ENCODE measurements at places on chromosomes 13 and 19.
A peak's percentile ranks its signal among the peaks of the same experiment; 100 is the strongest.

- no peak for DNase-seq
These were observed 143.0 kb downstream of the FGF9 start for GRCh38 chr13:21813844-21814243.

GRCh38 chr13:26051657-26052311, at the start of gene SHISA2:
Gene SHISA2 (minus strand): TSS chr13:26052016. CDS start chr13:26050975, 1,041 bp downstream.
- no peak for DNase-seq

DNA sequence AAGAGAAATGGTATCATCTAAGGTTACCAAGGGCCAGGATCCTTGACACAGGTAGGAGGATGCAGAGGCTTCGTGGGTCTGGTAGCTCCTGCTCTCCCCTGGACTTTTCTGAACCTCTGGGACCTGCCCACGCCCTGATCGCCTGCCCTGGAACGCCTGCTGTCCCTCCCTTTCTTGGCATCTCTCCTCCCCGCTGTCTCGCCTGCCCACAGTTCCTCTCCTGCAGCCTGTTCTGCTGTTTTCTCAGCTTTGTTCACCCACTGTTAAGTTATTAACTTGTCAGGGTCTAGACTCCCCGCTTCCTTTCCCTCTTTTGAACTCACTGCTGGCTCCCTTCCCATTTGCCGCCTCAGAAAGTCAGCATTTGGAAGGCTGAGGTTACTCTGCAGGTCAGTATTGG, 19.8 kb downstream of the SERP2 start:
- no peak for DNase-seq

GRCh38 chr13:26517936-26518335, 39.5 kb upstream of the WASF3 start:
- no peak for DNase-seq

- no peak for DNase-seq
These were observed 25.6 kb downstream of the SHISA2 start for GRCh38 chr13:26026211-26026610.

GRCh38 chr13:33260168-33261098, 25.1 kb downstream of the STARD13 start:
- no peak for DNase-seq

- DNase-seq, result no peak
These were observed 284.0 kb downstream of the OXGR1 start for GRCh38 chr13:96710166-96710862.

GRCh38 chr19:1907563-1908363, 2.6 kb downstream of the ADAT3 start:
- no peak for DNase-seq

- DNase-seq, result no peak
These were observed 93.2 kb downstream of the FRY start for GRCh38 chr13:32124743-32125142.

DNA sequence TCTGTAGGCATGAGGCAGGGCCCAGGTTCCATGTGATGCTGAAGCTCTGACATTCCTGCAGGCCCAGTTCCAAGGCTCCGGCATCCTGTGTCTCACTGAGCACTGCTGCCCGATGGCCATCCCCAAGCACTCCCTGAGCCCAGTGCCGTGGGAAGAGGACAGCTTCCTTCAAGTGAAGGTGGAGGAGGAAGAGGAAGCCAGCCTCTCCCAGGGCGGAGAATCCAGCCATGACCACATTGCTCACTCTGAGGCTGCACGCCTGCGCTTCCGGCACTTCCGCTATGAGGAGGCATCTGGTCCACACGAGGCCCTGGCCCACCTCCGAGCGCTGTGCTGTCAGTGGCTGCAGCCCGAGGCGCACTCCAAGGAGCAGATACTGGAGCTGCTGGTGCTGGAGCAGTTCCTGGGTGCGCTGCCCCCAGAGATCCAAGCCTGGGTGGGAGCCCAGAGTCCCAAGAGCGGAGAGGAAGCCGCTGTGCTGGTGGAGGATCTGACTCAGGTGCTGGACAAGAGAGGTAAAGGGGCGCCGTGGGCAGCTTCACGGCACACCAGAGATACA, 8.0 kb downstream of the ZSCAN22 start:
- DNase-seq, result no peak

DNA sequence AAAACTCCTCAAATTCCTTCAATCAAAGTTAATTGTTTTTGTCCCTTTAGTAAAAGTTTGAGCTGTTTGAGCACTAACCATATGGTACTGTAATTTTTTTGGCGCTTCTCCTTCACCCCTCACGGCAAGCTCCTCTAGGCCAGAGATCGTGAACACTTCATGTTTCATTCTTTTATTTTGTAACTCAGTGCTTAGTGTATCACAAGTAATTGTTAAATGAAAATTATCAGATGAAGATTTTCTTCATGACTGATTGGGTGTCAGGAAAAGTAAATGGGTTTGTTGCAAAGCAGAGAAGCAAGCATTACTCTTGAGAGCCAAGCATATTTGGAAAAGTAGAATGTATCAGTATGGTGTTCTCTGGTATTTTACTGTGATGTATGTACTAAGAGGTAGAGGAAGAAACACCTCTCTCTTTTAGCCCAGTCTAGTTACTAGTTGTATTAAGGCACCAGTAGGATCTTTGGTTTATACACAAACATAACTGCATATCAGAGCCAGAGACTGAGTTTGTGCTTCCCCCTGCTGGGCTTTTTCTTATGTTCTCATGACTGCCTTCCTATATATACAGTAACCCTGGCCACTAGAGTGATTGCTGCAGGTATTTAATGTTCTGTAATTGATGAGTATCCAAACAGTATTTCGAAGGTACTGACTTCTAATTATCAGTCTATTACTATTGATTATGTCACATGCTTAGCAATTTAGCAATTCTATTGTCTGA, 202.3 kb upstream of the KLHL1 start:
- no peak for DNase-seq

- DNase-seq, result no peak
These were observed 12.6 kb upstream of the LILRB4 start for GRCh38 chr19:54650108-54650655.

DNA sequence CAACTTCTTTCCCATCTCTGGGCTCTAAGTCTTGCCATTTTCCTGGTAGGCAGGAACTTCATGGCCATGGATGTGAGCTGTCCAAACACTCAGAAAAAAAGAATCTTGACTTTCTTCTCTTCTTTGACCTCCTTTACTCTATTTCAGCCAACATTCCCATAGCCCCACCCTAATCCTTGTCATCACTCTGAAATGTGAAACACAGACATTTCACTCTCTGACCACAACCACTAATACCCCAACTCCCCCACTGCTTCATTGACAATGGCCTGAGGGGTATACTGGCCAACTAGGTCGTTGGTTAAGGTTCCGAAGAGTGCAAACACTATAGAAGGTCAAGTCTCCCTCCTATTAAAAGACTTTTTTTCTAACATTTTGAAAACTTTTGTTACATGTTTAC, 4.7 kb upstream of the CYP2A13 start:
- DNase-seq, result no peak

DNA sequence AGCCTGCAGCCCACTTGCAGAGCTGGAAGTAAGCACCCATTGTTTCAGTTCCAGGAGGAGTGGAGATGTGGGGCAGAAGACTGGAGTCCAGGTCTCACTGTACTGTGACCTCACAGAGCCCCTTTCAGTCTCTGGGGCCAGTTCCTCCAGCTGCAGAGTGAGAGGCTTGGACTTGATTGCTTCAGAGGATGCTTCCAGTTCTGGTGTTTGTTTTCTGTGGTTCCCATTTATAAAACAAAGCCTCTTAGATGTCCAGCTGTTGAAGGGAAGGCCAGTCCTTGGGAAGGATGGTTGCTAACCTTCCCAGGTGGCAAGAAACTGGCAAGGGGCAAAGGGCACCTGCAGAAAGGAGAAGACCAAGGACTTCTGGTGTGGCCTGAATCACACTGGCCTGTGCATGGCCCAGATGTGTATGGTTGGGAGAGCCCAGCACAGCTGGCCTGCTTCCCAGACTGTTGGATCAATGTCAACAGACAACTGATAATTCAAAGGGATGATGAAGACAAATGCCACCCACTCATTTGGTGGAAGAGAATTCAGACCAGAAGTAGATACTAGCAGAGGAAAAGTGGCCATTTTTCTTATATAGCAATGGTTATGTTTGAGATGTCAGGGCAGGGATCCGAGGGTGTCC, 218.5 kb downstream of the ZNF536 start:
- DNase-seq, result no peak

GRCh38 chr19:3450796-3451411, 29.4 kb downstream of the SMIM24 start:
- DNase-seq, result no peak

DNA sequence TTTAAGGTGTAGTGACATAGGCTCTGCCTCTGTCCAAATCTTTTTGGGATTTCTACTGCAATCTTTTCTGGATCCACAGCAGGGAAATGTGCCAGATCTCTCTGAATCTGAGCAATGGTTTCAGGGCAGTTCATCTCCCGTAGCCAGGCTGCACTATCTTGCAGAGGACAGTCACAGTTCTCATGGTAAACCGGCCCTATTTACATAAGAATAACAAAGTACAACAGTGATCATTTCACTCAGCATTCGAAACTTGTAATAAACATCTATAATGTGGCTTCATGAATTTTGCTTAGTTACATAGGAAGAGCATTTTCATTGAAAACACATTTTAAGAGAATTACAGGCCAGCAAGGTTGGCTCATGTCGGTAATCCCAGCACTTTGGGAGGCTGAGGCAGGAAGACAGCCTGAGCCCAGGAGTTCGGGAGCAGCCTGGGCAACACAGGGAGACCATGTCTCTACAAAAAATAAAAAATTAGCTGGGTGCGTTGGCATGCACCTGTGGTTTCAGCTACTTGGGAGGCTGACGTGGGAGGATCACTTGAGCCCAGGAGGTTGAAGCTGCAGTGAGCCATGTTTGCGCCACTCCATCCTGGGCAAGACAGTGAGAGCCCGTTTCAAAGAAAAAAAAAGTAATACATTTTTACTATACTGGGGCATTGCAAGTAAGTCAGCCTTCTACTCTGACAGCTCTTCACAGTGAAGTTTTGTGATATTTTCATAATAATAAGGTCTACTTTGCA, 5.0 kb downstream of the POGLUT2 start:
- DNase-seq, result no peak

DNA sequence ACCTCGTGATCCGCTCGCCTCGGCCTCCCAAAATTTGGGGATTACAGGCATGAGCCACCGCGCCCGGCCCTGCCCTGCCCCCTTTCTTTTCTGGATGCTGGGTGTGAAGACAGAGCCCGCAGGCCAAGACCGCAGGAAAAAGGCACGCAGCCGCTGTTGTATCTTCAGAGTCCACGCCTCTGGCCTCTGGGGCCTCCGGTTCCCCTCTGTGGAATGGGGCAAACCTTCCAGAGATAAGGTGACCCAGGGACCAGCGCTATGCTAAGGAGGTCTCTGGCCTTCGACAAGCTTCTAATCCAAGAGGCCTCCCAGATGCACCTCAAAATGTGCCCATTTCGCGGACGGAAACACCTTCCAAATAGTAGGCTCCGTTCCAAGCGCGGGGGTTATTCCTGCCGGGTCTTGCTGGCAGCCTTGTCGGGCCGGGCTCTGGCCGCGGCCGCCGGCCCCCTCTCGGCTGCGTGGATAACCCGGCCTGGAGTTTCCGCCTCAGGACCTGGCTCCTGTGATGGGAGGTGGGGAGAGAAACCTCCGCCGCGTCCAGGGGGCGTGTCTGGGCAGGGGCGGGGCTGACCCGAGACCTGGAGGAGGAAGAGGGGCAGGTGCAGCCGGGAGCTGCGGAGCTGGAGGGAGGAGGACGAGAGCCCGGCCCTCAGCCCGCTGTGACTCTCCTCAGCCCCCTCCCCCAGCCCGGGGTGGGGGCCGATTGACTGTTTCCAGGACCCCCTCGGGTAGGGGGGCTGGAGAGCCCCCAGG, 13.1 kb downstream of the TJP3 start:
- DNase-seq, result peak; percentile 84

DNA sequence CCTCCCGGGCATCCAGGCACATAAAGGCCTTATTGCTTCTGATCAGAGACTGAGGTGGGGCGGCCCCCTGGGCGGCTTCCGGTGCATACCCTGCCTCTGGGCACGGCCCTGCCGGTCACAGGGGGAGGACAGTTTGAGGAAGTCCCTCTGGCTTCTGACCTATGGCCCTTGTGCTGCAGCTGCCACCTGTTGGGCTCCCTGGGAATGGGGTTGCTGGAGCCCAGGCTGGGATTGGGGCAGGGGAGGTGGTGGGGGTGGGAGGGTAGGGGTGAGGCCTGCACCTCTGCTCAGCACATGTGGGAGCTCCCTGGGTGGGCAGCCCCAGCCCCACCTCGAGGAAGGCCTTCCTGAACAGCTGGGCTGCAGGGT, 10.7 kb downstream of the ANO8 start:
- no peak for DNase-seq

- no peak for DNase-seq
These were observed 661.0 kb upstream of the SPRY2 start for GRCh38 chr13:81001828-81002385.

DNA sequence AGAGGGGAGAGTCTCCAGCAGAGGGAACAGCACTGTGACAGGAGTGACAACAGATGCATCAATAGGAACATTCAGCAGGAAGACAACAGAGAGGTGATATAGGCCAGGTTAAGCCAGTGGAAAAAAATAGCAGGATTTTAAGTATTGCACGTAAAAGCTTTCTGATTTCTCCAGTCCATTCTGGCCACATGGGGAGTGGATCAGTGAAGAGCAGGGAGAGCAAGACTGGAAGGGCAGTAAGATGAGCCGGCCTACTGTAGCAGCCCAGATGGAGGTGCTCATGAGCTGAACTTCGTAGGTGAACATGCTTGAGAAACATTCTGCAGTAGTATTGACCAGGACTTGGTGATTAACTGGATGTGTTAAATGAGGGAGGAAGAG, 1.7 kb downstream of the UTP14C start:
- DNase-seq, result no peak

GRCh38 chr13:95536632-95537241, 15.8 kb upstream of the CLDN10 start:
- no peak for DNase-seq

DNA sequence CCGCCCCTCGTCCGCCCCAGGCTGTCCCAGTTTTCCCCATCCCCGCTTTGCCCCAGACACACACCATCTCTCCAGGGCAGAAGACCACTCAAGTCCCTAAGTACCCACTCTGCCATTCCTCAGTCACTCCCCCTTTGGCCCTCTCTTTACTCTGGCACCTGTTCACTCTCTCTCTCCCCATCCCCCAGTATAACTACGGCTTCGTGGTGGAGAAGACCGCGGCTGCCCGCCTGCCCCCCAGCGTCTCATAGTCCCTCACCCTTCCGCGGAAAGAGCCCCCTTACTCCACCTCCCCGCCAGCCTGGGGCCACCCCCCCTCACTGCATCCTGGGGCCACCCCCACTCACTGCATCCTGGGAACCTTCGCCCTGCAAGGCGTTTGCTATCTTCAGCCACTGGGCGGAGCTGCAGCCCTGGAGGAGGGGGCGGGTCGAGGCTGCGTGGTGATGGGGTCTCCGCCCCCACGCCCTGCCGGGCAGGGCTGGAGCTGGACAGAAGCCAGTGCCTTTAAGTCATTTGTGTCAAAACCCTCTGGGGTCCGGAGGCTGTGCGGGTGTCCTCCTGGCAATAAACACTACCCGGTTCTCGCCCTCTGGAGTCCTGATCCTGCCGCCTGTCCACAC, 5.0 kb downstream of the MVB12A start:
- DNase-seq, result no peak

- DNase-seq, result no peak
These were observed 24.1 kb downstream of the ING1 start for GRCh38 chr13:110737555-110737954.

All from activated T-cell treated with anti-CD3 and anti-CD28 coated beads for 24 hours (primary cell).